Karpas-422 (cell line): ENCODE measurements at places on chromosomes 6 and 20.
A peak's percentile ranks its signal among the peaks of the same experiment; 100 is the strongest.

GRCh38 chr20:15113144-15113773 lies 775.8 kb upstream of the FLRT3 start:
- DNase-seq, result peak; percentile 26

DNA sequence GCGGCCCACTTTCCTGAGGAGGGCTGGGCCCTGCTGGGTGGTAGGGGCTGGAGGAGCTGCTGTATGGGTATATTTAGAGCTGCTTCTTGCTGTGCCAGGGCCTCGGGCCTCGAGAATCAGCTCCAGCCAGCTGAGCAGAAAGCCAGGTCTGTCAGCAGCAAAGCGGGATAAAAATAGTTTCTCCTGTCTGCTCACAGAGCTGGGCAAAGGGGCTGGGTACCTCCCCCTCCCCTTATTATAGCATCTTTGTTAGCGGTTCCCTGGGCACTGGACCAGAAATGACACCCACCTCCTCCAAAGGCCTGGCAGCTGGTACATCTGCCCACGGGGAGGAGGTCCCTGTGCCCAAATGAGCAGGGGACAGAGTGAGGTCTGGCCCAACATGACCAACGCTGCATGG lies 6.0 kb downstream of the SCRT2 start:
- DNase-seq, result no peak

DNA sequence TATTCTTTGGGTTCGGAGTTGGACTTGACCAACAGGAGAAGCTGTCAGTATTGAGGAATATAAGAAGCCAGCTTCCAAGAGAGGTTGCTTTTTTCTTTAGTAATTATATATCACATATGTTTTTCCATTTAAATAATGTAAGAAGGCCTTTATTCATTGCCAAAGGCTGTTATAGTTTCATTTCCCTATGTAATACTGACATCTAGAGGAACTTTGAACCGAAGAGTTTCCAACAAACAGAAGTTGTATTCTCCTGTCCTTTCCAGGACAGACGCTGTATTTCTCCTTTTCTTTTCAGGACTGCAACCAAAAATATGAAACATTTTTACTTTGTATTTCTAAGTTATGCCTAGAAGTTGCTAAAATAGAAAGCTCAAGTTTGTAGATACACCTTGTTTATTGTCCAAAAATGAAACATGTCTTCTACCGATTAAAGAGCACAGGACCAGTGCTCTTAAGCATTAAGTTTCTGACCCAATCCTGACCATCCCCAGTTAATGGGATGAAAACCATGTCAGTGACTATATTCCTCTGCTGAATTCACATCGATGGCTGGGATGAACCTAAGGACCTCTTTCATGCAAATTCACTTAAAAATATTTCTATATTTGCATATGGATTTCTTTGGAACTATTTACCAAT lies 55.1 kb downstream of the MYLK4 start:
- peak; percentile 70 for DNase-seq

DNA sequence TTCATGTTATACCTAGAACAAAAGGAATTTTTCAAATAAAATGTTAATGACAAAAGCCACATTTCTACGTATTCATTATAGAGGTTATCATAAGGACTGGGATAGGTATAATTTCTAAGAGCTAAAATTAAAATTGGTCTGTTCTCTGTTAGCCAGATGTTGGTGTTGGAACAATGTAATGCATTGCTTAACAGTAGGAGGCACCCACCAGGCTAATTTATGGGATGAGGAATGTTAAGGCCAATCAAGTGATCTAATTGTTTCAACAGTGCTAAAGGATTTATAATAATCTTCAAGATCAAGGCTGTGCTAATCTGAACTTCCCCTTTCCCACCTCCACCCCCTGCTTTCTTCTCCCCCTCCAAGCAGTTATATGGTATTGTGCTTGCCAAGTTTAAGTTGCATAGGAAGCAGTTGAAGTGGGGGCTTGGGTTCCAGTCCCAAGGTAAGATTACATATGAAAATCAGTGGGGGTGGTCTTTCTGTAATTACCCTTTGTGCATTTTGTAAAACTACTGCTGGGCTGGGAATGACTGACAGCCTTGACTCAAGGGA lies 89.2 kb upstream of the BACH2 start:
- DNase-seq, result no peak

- DNase-seq, result peak; percentile 91
These were observed 705.9 kb downstream of the PTPRT start for GRCh38 chr20:42483730-42484303.

DNA sequence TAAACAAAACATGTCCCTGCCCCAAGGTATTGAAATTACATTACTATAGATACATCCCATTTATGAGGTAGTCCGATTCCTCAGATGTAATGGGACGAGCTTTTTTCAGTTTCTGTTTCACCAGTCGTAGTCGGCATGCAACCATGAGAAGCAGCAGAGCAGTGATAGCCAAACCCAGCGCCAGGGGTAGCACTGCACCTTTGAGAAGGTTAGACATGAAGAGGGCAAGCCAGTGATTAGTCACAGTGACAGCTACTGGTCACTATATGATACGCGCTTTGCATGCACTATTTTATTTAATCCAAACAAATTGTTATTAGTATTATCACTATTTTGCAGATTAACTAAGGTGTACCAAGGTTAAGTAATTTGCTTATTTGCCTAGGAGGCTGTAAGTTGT lies 43.7 kb downstream of the LRP11 start:
- DNase-seq, result no peak

GRCh38 chr6:55528624-55529023 lies 50.4 kb downstream of the HMGCLL1 start:
- DNase-seq, result peak; percentile 75

DNA sequence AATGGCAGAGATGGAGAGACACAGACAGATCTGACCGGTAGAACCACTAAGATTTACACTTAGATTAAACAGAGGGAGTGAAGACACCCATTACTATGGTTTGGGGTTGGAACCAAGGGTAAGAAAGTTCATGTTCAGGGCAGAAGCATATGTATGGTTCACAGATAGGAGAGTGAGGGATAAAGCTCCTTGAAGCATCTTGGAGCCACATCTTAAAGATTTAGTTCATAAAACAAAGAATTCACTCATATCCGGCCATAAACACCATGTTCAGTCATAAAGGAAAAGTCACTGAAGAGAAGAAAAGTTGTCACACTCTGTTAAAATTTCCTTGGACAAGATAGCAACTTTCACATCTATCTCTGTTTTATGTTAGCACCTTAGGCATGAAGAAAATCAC lies 18.0 kb downstream of the STX7 start:
- peak; percentile 42 for DNase-seq

- no peak for DNase-seq
These were observed 242.0 kb downstream of the ESR1 start for GRCh38 chr6:152049502-152049901.
